ENCODE measurements at places on chromosomes 1 and 21. TPM values are rescaled to one million over a fixed set of nuclear protein-coding genes. Genes with fewer than 3 reads are reported as not detected.

The TTC39A gene
- polyA plus RNA-seq = 15.4 TPM

The LRRC38 gene
- polyA plus RNA-seq = not detected

DNA sequence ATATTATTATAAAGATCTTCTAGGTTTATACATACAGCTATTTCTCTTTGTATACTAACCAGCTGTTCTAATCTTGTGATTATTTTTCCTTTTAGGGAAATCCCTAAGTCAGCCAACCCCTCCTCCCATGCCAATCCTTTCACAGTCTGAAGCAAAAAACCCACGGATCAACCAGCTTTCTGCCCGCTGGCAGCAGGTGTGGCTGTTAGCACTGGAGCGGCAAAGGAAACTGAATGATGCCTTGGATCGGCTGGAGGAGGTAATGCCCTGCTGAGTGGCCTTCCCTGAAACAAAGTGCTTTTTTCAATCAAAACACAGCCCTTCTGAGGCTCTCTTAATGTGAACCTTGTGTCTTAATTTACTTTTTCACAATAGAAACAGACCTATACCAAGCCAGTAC, 32.4 kb upstream of the BMP8A start:
- no peak for DNase-seq

GRCh38 chr1:200739702-200740570, 1.2 kb downstream of the CAMSAP2 start:
- no peak for DNase-seq

- no peak for DNase-seq
Measured at GRCh38 chr1:241742084-241742483, 90.0 kb downstream of the WDR64 start.

The OR2T29 gene
- not detected for polyA plus RNA-seq

The TAL1 gene
- polyA plus RNA-seq = 4.7 TPM

DNA sequence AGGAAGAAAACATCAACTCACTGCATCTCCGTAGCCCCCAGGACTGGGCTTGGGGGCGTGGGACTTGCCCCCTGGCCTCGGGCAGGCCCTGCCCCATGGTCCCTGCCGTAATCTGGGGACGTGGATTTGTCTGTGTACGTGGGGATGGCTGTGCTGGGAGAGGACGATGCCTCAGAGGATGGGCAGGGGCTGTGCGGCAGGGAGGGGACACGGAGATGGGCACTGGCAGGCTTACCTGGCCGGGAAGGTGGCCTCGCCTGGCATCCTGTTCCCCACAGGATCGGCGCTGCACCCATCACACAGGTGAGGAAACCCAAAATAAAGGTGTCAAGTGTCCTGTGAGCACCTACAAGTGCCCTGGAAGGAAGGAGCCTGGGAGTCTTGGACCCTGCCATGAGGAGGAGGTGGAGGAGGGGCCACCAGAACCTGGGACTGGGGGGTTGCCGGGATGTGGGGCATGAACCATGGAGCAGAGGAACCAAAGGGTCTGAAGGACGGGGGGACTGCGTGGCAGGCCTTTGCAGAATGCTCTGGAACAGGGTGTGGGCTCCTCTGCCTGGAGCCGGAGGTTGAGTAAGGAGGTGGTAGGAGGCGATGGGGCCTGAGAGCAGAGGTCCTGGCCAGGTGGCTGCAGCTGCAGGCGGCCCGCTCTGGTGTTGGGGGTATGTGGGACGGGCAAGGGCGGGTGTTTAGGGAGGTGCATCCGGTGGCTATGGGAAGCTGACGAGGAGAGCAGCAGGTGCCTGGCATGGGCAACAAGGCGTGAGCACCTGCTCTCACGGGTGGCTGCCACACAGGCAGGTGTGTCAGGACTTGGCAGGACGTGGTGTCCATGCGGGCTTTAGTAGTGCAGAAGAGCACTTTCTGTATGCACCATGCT, 27.8 kb upstream of the LRRC3 start:
- DNase-seq = no peak

The PLPPR5 gene
- polyA plus RNA-seq = 0.27 TPM

- DNase-seq = no peak
Measured at GRCh38 chr1:173052681-173053196, 2.0 kb upstream of the TNFSF18 start.

GRCh38 chr1:27235827-27236226, 1.4 kb downstream of the WDTC1 start:
- DNase-seq = no peak

GRCh38 chr1:177561436-177561835, 390.7 kb downstream of the BRINP2 start:
- no peak for DNase-seq

DNA sequence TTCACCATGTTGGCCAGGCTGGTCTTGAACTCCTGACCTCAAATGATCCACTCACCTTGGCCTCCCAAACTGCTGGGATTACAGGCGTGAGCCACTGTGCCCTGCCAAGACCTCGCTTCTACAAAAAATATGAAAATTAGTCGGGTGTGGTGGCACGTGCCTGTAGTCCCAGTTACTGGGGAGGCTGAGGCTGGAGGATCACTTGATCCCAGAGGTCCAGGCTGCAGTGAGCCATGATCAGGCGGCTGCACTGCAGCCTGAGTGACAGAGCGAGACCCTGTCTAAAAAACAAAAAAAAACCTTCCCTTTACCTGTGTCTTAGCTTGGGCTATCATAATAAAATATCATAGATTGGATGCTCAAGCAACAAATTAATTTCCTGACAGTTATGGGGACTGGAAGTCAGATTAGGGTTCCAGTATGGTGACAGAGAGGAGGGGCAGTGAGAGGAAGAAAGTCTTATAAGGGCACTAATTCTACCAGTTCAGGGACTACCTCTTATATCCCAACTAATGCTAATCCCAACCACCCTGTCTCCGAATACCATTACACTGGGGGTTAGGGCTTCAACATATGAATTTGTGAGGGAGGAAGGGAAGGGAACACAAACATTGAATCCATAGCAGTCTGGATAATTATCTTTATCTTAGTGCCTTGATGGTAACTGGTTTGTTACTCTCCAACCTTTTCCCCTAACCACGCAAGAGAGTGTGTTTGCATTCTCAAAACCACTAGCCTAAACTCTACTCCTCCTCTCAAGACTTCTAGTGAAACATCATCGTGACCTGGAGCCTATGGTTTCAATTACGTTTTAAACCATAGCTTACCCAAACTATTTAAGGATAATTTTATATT, 1.0 kb upstream of the NAXE start:
- no peak for DNase-seq
